ENCODE measurements at places on chromosomes 1 and 21.

- no peak for DNase-seq
These were observed 1.4 kb upstream of the OR2L3 start for GRCh38 chr1:248045209-248045608.

- no peak for DNase-seq
These were observed 536.6 kb upstream of the CXADR start for GRCh38 chr21:16976193-16976592.

- no peak for DNase-seq
These were observed 322.7 kb downstream of the PTBP2 start for GRCh38 chr1:97044159-97044760.

DNA sequence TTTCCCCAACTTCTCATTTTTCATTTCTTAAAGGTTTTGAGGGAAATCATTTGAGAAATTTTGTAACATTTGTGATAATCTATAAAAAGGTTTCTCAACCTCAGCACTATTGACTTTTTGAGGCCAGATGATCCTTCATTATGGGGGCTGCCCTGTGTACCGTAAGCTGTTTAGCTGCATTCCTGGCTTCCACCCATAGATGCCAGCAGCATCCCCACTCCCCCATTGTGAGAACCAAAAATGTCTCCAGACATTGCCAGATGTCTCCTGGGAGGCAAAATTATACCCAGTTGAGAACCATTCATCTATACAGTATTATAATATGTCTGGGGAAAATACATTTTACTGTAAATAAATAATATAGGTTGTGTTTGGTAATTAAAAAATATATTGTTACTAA, 146.0 kb downstream of the PBX1 start:
- no peak for DNase-seq

GRCh38 chr1:24806588-24806987, 61.3 kb downstream of the CLIC4 start:
- DNase-seq, result no peak

DNA sequence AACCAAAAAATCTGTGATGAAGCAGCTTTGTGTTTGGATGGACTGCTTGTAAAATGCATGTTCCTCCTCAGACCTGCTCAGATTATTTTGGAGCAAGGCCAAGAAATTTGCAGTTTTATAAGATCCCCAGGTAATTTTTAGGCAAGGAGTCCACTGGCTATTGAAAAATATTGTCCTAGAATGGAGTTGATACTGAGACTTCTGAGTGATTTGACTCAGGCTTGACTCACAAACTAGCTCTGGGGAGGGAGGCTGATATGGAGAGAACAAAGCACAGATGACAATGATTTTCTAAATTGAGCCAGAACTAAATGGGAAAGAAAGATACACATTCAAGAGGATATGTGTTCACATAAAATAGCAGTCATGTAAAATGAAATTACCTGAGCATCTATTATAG, 36.7 kb downstream of the AGL start:
- DNase-seq, result no peak

DNA sequence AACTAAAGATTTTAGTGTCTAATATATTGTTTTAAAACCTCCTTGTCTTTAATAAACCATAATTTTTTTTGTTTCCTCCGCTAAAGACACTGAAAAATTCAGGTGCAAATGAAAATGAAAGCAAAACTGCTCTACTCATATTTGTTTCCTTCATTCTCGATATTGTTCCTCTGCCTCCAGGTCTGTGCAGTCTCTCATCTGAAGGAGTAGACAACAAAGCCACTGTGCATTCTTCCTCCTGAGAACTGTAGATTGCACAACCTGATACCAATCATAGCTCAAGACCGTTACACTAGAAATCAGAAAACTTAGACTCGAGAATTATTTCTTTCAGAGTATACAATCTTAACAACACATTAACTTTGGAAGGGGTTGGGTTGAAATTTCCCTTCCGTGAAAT, 373.1 kb upstream of the CXADR start:
- DNase-seq, result no peak

DNA sequence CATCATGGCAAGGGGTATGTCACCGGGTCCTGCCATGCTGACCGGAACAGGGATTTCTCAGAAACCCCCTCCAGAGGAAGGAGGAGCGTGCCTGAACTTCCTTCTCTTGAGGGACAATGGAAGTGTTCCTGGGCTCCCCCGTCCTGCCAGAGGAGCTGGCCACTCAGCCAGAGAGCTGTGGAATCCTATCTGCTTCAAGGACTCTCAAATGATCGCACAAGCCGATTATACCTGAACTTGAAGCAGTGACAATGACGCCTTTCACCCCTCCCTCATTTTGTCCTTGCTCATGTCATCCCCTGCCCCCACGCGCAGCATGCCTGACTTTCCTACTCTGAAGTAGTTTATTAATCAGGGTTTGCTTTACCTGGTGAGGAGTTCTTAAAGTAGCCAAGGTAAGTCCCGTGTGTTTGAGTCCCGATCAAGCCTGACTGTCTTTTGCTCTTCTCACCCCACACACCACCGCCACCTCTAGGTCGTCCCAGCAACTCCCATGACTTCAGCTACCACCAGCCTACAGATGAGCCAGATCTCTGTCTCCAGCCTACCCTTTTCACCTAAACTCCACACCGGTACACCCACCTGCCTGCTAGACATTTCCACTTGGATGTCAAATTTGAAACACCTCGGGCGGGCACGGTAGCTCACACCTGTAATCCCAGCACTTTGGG, 25.0 kb upstream of the PRELP start:
- DNase-seq, result no peak

- no peak for DNase-seq
These were observed 26.4 kb upstream of the SELENON start for GRCh38 chr1:25773441-25774125.

DNA sequence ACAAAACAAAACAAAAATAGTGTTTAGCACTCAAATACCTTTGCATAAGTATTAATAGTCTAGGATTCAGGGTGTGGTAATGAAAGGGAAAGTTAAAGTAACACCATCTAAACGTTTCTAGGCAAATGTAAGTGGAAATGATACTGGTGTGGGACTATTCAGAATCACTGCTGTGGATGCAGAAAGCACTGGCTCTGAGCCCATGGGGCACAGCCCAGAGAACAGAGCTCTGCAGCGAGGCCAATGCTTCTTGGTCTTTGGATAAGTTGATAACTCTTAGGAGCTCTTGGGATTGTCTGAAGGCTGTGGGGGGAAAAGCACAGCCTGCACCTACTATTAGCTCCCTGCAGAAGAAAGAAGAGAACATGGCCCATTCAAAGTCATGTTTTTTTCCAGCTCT, 21.4 kb upstream of the DNM3 start:
- DNase-seq, result no peak

DNA sequence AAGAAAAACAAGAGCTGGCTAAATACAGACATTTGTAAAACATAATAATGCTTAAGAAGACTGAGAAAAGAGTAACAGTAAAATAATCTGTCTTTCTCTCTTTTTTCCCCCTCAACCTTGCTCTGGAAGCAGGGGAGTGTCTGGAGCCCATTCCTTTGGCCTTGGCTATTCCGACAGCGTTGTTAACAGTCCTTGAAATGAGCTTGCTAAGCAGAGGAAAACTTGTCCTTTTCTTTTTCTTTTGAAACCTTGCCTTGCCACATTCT, 6.7 kb upstream of the CA6 start:
- DNase-seq, result no peak

- no peak for DNase-seq
These were observed 68.3 kb upstream of the ARHGAP29 start for GRCh38 chr1:94305704-94306103.

DNA sequence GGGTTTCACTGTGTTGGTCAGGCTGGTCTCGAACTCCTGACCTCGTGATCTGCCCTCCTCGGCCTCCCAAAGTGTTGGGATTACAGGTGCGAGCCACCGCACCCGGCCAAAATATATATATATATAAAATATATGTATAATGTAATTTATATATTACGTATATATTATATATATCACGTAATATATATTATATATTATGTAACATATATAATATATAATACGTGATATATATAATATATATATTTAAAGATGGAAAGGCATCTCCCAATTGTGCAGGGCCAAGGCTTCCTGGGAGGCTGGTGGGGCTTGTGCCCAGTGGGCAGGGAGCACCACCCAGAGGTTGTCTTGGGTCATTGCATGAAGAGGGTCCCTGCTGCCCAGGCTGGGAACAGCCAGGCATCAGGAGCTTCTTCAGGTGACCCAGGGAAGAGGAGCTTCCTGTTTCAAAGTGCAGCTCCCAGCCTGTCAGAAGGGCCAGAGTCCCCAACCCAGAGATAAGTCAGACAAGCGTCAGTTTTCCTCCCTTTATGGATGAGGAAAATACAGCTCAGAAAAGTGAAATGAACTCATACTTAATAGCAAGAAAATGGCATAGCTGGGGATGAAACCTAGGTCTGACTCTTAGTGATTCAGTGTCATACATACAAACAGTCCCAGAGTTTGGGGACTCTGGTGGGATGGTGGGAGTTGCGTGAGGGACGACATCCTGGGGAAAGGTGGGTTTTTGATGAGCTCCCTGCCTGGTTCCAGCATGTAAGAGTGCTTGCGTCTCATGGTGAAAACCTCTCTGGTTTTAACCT, 12.0 kb downstream of the UBE2Q1 start:
- DNase-seq, result peak; percentile 51

DNA sequence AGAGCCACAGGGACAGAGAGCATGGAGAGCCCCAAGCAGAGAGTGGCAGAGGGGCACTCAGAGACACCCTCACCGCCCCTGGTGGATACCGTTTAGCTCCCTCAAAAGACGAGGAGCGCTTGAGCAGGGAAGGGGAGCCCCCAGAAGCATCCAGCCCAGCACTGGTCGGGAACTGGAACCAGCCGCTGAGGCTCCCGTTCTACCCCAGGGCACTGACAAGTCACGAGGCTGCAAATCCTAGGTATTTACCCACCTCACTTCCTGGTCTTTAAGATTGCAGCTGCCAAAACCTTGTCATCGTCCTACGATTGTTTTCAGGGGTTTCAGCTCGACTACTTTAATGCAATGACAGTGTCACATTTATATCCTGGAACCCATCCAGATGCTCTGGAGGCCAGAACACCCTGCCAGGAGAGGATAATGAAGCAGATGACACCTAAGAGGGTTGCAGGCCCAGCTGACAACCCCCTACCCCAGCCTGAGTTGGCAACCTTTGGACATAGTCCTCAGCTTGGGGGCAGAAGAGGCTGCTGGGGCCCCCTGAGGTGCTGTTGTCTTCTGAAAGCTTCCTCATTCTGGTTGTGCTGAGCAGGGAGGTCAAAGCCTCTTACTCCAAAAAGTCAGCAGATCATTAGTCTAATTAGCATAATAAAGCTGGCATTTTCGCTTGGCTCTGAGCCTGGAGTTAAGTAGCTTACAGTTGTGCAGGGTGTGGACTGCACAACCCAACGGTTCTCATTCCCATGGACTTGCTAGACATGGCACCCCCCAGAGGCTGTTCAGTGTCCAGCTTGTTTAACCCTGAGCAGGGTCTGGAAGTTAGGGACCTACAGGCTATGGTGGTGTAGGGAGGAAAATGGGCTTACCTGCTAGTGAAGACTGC, 20.6 kb upstream of the BACE2 start:
- no peak for DNase-seq

DNA sequence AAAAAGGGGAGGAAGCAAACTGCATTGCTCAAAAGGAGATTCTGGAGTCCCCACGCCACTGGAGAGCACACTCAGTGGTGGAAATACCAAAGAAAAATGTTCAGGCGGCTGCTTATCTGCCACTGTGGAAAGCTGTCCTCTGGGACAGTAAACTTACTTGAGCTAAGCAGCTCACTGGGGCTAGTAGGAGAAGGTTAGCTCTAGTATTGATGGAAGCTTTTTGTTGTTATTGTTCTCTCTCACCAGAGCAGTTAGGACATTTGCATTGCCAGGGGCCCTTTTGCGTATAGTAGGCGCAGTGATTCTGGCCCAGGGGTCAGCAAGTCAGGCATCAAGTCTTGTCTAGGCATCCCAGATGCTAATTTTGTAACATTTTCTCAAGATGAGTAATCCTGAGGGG, 15.6 kb downstream of the BACE2 start:
- no peak for DNase-seq

- no peak for DNase-seq
These were observed 17.0 kb downstream of the GPBP1L1 start for GRCh38 chr1:45669379-45669778.

DNA sequence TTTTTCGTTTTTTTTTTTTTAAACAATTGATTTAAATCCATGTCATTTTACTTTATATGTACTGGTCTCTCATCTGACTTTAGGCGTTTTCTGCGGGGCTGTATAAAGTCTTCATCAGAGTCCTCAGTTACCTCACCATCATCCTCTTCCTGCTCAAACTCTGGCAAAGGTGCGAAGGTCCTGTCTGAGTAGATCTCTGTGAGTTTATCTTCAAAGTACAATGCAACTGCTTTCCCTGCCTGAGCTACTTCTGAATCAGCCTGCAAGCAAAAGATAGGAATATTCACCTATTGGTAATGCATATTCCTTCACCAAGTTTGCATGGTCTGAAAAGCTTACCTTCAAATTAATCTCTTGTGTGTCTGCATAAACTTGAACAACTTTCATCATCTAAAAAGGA, 113.4 kb downstream of the TRIM33 start:
- no peak for DNase-seq

GRCh38 chr1:234022302-234022701, 117.8 kb downstream of the SLC35F3 start:
- DNase-seq, result no peak

DNA sequence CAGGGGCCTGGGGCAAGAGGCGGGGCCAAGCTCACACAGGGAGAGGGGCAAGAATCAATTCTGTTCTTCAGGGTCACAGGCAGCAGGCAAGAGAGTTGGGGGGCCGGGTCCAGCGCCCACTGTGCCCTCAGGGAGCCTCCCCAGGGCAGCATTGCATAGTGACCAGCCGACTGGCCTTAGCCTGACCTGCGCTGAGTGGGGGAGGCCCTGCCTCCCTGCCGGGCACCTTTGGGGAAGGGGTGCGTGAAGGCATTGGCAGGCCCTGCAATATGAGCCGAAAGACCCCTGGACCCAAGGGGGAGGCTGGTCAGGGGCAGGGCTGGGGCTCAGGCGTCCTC, 12.2 kb downstream of the SCNN1D start:
- no peak for DNase-seq

GRCh38 chr1:161080441-161081405, 8.6 kb downstream of the NECTIN4 start:
- DNase-seq, result no peak

- no peak for DNase-seq
These were observed 72.7 kb upstream of the DPH5 start for GRCh38 chr1:101098327-101098726.

Data from CD4-positive, alpha-beta T cell treated with Interferon gamma for 1 hour (primary cell).